Urinary bladder (tissue), 4 donors: ENCODE measurements at places on chromosomes 16 and 17.
A peak's percentile ranks its signal among the peaks of the same experiment; 100 is the strongest.

DNA sequence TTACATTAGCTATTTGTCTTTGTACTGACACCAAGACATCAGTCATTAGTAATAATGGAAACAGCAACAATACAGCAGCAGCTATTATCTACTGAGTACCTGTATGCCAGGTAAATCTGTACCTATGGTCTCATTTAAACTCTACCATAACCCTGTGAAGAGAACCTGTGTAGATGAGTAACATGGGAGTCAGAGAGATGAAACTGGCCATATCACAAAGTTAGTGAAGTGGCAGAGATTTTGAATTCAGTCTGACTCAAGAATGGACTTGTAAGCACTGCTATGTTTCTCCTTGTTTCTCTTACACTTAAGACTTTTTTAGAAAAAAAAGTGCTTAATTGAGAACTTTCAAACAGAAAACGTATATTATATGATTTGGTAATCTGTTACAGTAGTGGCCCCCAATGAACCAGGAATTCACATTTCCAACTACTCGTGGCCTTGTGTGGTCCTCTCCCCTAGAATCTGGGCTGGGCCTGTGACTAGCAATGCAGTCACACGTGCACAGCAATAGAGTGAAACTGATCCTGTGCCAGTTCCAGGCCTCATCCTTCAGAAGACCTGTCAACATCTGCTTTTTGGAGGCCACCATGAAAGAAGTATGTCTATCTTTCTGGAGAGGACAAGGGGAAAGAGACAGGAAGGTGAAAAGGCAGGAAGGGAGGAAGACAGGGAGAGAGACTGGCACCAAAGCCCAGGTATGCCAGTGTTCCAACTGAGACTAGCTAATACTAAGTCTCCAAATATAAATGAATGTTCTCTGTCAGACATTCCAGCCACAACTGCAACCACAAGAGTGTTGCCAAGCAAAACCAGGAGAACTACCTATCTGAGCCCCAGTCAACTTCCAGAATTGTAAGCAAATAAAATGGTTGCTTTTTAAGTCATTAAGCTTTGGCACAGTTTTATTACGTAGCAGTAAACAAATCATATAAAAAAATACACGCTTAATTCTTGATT is 12.0 kb downstream of the CRLF3 start:
- no peak for DNase-seq

DNA sequence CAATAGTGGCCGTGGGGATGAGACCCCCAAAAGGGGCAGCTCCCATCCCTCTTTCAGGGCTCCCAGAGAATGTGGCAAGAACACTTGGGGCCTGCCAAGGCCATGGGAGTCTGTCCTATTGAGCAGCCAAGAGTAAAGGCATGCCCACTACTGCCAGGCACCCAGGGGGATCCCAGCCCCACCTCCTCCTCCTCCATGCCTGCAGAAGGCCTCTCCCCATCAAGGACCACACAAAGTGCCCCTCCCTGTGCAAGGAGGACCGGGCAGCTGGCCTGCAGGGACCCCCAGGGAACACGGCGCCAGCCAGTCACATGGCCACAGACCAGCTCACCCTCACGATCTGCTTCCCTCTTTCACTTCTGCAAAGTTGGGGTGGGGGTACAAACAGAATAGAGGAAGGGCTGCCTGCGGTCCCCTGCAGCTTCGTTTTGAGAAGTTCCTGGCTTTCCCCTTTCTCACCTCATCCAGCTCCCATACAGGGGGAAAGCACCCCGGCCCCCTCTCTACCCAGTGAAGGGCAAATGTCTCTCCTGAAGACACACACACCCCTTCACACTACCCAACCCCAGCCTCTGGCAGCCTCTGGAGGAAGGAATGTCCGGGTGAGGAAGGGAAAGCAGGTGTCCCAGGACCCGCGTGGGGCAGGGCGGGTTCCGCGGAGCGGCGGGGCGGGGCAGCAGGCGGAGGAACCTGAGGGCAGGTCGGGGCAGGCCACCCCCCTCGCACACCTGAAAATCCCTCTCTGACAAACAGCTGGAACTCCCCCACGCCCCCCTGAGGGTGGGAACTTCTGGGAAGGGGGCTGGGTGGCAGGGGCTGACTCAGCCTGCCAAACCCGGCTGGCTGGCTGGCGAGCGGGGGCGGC is 2.0 kb downstream of the PPP1R9B start:
- DNase-seq, result no peak

- no peak for DNase-seq
These were observed at the start of gene STH for GRCh38 chr17:45998987-45999899. STH (plus strand) TSS chr17:45999250; CDS start chr17:45999280, 30 bp downstream.

GRCh38 chr17:15442311-15443180 is 24.9 kb downstream of the CDRT4 start:
- no peak for DNase-seq

DNA sequence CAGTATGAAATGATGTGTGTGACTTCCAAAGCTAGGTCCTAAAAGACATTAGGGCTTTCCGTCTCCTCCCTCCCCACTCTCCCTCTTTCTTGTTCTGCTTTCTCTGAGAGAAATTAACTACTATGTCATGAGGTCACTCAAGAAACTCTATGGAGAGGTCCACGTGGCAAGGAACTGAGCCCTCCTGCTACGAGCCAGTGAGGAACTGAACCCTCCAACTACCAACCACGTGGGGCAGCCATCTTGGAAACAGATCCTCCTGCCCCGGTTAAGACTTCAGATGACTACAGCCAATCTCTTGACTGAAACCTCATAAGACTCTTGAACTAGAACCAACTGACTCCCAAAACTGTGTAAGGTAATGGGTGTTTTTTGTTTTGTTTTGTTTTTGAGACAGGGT is 4.2 kb upstream of the ALOX15 start:
- no peak for DNase-seq

- no peak for DNase-seq
These were observed 70.8 kb upstream of the TNRC6C start for GRCh38 chr17:77887464-77888241.

DNA sequence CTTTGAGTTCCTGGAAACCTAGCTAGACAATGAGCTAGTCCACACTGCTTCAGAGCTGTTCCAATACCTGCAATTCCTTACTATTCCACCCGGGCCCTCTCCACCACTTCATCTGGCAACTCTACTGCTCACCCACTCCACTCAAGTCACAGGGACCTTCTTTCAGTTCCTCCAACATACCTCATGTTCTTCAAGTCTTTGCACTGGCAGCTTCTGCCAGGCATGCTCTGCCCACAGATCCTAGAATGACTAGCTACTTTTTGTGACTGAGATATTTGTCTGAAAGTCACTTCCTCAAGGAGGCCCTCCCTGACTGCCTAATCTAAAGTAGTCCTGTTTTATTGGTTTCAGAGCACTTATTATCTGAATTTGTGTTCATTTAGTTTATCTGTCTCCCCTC is 86.4 kb downstream of the TEX14 start:
- DNase-seq, result no peak

GRCh38 chr17:75065562-75066151 is 18.6 kb downstream of the KCTD2 start:
- DNase-seq, result no peak

- no peak for DNase-seq
These were observed 46.6 kb upstream of the MED13 start for GRCh38 chr17:62111562-62112171.

DNA sequence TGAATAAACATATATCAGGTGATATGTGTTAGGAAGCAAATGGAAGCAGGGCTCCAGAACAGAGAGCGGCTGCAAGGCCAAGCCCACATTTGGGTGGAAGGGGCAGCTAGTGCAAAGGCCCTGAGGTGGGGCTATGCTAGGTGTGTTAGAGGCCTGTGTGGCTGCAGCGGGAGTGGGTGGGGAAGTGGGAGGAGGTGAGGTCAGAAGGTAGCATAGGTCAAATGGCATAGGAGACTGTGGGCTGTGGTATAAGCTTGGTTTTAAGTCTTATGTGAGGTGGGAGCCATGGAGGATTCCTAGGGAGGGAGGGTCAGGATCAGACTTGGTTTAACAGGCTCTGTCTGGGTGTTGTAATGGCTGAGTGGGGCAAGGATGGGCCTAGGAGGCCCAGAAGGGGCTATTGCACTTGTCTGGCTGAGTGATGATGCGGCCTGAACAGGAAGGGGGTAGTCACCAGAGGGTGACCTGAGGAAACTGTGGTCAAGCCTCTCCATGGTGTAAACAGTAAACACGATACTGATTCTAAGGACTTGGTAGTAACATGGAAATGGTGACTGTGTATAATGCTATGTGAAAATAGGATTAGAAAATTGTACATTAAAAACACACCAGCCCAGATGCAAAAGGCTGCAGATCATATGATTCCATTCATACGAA is 31.1 kb downstream of the RAI1 start:
- no peak for DNase-seq

DNA sequence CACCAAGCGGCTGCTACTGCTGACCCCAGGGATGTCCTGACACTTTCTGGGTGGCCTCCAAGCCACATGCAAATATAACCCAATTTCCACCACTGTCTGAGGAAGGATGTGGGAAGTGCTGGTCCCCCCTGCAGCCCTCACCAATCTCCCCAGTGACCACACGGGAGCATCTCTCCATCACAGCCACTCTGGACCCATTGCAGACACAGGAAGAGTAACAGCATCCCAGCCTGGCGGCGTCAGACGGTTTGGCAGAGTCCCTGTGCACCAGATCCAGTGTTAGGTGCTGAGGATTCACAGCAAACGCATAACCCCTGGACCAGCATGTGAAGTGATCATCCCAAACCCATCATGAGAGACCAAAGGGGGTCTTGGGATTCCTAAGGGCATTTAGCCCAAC is 163.7 kb upstream of the TNRC6C start:
- DNase-seq, result no peak

DNA sequence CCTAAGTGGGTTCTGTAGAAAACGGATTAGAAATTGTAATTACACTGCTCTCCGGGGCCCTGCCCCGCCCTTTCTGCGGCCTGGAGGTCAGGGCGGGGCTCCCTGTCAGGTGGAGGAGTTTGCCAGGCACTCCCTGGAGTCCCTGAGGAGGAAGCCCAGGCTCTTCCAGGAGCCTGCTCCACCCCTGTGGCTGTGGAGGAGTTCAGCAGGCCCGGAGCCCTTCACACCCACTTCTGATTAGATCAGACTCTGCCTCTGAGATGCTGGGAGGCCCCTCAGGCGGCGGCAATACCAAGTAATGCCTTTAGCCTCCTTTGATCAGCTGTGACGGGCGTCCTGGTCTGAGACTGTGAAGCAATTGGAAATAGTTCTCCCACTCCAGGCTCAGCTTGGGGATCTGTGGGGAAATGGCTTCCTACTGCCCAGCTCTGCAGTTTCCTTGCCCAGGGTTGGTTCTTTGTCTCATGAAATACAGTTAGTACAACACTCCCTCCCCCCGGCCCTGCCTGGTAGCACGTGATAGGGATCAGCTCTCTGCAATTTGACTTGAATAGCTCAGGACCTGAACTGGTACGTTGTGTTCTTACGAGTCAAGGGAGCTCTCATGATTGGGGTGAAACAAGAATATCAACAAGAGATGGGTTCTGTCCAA is 22.3 kb downstream of the BAIAP2 start:
- peak; percentile 80 for DNase-seq

DNA sequence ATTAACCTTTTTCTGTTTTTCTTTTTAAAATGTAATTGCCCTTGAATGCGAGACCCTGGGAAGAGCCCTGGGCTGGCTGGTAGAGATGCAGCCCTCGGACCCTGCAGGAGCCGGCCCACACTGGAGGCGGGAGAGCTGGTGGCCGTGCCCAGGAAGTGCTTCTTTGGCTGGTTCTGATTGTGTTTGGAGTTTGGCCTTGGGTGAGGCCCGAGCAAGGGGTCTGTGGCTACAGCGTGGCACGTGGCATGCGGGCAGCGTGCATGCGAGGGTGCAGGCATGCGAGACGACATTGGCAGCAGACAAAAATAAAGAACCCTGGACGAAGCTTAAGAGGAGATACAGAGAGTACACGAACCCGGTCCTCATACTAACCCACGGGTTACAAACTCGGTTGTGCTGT is 49.7 kb downstream of the PRMT7 start:
- DNase-seq, result no peak

DNA sequence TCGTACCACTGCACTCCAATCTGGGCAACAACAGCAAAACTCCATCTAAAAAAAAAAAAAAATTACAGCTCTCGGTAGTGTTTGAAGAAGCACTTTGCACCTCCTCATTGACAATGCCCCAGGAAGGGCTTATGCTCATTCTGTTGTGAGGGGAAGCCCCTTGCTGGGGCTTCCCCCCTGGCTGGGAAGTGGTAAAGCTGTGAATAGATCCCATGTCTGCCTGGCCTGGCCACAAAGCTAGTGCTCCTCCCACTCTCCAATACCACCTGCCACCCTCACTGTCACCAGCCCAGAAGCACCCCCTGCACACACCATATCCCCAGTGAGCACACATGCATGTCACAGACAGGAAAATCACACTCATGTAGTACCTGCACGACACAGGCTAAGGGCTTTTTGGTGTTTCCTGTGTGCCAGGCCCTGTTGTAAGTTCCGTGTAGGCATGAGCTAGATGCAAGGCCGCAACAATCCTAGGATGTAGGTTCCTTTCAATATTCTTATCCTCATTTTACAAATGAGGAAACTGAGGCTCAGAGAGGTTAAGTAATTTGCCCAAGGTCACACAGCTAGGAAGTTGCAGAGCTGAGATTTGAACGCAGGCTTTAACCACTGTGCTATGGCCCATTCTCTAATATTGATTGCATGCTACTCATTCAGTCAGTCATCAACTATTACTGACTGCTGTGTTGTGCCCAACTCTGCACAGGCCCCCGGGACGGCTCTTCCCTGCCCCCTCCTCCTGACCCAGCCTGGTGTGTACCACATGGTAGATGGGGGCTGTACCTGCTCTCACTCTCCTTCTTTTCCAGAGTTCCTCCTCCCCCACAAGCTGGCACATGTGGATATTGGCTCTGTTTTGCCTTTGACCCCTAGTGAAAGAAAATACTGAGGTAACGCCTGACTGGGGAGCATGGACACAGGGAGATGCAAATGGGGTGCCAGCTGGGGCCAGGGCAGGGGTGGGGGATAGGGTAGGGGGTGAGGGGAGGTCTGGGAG is 11.9 kb upstream of the COL1A1 start:
- no peak for DNase-seq

- no peak for DNase-seq
These were observed 173.6 kb upstream of the DYNLRB2 start for GRCh38 chr16:80367037-80367658.

DNA sequence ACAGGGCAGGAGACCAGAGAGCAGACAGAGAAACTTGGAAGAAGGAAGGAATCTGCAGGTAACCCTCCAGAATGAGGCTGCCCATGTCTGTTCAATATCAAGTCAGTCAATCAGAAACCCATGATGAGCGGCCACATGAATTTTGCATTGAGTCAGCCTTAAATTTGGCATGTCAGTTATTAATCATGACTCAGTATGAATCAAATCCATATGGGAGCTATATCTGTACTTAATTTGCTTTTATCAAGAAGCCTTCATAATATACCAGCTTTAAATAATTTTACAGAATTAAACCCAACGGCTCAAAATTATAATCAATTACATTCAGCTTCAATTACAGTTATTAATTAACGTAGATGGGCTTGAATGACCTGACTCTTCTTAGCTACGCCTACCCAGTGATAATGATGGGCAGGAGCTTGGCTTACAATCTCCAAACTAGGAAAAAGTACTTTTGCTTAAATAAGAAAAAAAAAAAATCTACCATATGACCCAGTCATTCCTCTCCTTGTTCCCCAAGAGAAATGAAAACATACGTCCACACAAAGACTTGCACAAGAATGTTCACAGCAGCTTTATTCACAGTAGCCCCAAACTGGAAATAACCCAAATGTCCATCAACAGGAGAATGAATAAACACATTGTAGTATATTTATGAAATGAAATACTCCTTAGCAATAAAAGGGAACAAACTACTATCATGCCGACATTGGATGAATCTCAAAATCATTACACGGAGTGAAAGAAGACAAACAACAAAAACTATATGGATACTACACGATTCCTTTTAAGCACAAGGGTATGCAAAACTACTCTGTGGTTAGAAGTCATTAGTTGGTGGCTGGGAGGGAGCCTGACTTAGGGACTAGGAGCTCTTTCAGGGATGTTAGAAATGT is 48.6 kb downstream of the SLC39A11 start:
- DNase-seq, result no peak
